ENCODE measurements at places on chromosomes 6 and 20.

DNA sequence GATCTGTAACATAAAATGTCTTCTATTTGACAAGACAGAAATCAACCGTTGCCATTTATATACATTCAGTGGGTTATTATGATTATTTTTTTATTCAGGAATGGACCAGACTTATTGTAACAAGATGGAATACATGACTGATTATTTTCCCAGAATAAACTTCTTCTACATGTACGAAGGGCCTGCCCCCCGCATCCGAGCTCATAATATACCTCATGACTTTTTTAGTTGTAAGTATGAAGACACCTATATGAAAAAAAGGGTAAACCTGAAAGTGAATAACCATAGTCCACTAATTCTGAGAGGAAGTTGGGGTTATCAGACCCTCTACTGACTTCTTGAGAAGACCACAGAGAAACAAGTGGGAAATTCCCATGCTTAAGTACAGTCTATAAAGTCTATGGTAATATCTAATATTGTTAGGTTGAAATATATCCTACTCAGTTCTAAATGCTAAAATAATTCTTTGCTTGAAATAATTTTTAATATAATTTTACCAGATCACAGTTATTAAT, 15.9 kb downstream of the OR2A4 start:
- no peak for DNase-seq

GRCh38 chr20:4989570-4989969, 11.7 kb downstream of the SLC23A2 start:
- no peak for DNase-seq

DNA sequence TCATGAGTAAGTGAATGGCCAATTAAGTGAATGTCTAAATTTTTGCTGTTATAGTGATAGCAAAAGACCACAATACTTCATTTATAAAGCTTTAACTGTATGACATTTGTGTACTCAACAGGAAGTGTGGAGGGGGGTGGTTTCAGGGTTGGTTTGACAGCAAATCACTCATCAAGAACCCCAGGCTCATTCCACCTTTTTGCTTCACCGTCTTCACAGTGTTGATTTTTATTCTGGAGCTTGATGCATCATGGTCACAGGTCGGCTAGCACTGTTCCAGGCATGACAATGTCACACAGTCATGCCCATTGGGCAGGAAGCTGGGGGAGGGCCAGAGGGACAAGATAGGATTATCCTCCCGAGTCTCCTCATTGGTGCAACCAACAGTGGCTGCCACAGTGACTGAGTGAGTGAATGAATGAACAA, 75.0 kb downstream of the MDGA1 start:
- no peak for DNase-seq

GRCh38 chr6:119676961-119677360, 327.4 kb upstream of the MAN1A1 start:
- DNase-seq = no peak

DNA sequence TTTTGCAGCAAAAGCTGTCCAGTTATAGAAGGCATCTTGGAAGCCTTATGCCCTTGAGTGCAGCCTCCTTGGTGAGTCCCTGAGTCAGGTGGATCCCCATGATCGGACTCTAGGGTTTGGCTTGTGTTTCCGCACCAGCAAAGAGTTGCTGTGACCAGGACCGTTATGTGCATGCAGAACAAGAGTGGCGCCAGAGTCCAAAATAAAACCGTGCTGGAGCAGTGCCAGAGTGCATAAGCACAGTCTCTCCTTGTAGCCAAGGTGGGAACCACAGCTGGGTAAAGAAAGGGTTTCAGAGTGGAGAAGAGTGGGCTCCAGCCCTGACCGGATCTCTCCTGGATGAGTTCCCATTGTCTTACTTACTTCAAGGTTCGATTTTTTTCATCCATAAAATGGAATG, 58.6 kb downstream of the FOXA2 start:
- no peak for DNase-seq

DNA sequence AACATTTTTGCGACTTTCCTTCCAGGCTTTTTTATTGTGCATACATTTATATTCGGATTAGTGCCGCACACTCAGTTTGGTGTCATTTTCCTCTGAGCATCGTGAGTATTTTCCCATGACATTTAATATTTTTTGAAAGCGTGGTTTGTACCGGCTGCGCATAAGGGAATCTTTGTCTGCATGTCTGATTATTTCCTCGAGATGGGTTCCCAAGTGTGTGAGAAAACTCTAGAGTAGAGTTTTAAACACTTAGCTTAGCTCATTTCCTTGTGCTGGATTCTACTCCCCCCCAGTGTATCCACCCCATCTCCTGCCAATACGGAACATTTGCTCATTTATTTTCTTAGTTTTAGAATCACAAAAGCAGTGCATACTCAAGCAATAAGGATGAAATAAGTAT, 94.3 kb downstream of the CDC5L start:
- no peak for DNase-seq

- DNase-seq = no peak
These were observed 32.7 kb upstream of the MAP7 start for GRCh38 chr6:136582711-136583471.

GRCh38 chr6:116866281-116866871, 10.7 kb upstream of the RFX6 start:
- DNase-seq = no peak

GRCh38 chr20:1685304-1686052, 27.9 kb upstream of the SIRPG start:
- DNase-seq = no peak

DNA sequence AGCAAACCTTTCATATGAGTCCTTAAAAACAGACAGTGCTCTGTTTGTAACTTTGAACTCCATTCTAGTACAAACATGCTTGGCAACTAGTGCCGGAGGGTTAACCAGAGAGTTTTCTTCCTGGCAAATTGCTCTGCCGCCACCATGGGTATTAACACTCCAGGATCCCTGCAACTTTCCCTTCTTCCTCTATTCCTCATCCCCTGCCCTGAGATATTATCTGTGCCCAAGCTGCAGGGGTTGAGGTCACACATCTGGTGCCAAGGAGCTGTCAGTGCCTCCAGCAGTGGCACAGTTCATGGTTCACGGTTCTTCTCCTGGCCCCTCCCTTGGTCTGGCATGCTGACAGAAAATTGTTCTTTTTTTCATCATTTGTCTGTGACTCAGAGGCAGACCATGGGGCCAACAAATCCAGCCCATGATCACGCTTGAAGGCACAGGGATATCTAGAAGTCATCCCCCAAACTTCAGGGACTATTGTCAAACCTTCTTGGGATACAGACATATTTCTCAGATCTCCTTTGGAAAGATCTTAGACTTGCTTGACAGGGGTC, 77.5 kb downstream of the ATXN1 start:
- peak; percentile 56 for DNase-seq

GRCh38 chr6:44006872-44007303, 120.4 kb downstream of the MRPL14 start:
- no peak for DNase-seq
